CD4-positive, alpha-beta T cell treated with Interleukin-1 beta for 1 hour (primary cell): ENCODE measurements at places on chromosomes 3 and 15.

DNA sequence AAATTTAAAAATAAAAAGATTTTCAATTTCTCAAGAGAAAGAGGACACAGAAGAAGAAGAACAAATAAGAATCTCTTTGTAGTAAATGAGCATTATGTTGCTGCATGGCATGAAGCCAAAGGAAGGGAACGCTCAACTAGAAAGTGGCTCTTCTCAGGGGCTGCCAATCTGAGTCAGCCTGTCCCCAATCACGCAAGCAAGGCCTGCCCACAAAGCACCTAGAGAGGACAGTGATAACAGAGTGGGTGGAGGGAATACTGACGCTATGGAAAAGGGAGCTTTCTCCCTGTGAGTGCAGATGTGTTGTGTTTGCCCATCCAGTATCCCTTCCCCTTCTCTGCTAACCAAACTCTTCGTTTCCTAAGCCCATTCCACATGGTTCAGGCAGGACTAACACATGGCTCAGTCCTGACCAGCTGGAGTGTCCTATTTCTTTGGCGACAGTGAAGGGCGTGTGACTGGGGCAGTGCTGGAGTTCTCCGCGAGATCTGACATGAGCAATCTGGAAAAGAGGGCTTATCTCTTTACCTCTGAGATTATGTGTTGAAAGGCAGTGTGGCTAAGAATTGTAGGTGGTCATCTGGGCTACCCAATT, 14.2 kb downstream of the FBN1 start:
- no peak for DNase-seq

DNA sequence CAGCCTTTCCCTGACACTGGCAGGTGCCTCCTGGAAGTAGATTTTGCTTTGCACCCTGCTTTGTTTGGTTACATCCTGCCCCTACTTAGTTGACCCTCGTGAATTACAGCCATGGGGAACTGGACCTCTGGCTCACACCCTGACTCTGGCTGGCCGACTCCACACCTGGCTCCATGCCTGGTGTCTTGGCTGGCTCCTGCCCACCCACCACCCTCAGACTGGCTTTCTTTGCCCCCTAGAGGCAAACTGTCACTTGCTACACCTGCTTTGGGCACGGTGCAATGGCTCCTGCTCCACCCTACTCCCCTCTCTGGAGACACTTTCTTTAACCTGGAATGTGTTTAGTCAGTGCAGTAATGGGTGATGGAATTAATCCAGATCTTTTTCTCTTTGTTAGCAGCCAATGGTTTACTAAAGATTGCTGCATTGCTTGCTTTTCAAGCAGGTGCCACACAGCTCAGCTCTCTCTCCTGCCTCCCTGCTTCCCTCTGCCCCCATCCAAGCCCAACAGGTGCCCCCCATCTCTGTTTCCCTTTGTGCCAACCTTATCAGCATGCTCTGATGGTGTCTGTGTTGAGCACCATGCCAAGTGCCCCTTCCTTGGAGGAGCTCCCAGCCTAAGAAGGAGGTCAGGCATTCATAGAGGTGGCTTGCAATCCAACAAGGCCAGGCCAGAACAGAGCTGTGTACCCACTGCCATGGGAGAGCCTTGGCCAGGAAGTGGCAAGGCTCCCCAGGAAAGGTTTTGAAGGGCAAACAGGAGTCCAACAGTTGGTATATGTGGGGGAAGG, 38.4 kb downstream of the RASGRF1 start:
- DNase-seq = no peak

DNA sequence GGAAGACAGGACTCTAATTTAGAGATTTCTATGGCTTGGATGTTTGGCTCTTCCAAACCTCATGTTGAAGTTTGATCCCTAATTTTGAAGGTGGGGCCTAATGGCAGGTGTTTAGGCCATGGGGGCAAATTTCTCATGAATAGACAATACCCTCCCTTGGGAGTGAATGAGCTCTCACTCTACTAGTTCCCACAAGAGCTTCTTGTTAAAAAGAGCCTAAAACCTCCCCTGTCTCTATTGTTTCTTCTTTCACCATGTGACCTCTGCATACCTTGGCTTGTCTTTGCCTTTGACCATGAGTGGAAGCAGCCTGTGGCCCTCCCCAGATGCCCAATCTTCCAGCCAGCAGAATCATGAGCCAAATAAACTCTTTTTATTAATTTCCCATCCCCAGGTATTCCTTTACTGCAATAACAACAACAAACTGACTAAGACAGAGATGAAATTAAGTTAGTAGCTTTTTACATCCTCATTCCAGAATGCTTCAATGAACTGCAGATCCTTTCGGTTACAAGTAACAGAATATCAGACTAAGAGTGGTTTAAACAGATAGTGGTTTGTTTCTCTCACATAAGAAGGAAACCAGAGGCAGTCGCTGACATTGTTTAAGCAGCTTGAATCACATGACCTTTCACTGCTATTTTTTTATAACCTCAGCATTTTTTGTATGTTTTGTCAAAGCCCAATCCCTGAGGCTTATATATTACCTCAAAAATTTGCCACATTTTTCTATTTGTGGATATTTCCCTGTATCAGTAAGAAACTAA, 1013.3 kb upstream of the SEMA6D start:
- DNase-seq = no peak

GRCh38 chr3:157671656-157672055, 168.4 kb upstream of the VEPH1 start:
- DNase-seq = no peak

- DNase-seq = no peak
These were observed 4.0 kb downstream of the CCDC33 start for GRCh38 chr15:74240002-74240568.

- no peak for DNase-seq
These were observed 22.7 kb downstream of the ATP6V1A start for GRCh38 chr3:113769551-113769950.

GRCh38 chr3:175356899-175357324, 497.8 kb downstream of the NAALADL2 start:
- no peak for DNase-seq

DNA sequence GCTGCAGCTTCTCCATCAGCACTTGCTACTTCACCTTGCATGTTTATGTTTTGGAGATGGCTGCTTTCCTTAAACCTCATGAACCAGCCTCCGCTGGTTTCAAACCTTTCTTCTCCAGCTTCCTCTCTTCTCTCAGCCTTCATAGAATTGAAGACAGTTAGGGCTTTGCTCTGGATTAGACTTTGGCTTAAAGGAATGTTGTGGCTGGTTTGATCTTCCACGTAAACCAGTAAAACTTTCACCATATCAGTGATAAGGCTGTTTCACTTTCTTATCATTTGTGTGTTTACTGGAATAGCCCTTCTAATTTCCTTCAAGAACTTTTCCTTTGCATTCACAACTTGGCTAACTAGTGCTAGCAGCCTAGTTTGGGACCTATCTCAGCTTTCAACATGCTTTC, 11.7 kb upstream of the GNAT1 start:
- no peak for DNase-seq

GRCh38 chr3:67001086-67001861, 3.2 kb downstream of the KBTBD8 start:
- DNase-seq = no peak

- DNase-seq = no peak
These were observed 36.9 kb downstream of the HACD2 start for GRCh38 chr3:123547881-123548519.

DNA sequence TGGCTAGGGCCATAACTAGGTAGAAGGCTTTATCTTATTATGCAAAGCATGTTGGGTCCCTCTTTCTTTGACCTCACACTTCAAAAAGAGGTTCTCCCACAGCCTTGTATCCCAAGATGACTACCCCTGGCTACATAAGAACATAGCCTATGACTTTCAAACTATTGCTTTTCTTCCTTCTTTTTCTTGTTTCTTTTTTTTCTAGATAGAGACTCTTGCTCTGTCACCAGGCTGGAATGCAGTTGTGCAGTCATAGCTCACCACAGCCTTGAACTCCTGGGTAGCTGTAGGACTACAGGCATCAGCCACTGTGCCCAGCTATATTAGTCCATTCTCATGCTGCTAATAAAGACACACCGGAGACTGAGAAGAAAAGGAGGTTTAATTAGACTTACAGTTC, 47.2 kb downstream of the DIPK2A start:
- DNase-seq = no peak

DNA sequence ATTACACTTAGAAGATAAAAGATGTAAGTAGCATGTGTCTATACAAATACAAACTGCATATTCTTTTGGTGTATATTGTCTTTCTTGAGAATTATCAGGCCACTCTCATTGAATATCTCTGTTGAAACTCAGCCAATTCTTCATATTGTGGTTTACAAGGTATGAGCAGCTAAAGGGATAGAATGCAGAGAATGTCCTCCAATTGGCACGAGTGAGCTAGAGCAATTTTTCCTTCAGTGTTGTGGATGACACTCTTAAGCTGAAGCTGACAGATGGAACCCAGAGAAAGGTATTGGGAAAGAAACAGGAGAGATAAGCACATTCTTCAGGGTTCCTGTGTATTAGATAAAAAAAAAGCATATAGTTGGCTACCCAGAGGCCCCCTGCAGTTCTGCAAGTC, 453.1 kb downstream of the EPHA3 start:
- DNase-seq = no peak

- no peak for DNase-seq
These were observed 1.4 kb downstream of the XXYLT1 start for GRCh38 chr3:195269375-195270078.

- no peak for DNase-seq
These were observed 583 bp downstream of the EAF1 start for GRCh38 chr3:15427981-15428380.

DNA sequence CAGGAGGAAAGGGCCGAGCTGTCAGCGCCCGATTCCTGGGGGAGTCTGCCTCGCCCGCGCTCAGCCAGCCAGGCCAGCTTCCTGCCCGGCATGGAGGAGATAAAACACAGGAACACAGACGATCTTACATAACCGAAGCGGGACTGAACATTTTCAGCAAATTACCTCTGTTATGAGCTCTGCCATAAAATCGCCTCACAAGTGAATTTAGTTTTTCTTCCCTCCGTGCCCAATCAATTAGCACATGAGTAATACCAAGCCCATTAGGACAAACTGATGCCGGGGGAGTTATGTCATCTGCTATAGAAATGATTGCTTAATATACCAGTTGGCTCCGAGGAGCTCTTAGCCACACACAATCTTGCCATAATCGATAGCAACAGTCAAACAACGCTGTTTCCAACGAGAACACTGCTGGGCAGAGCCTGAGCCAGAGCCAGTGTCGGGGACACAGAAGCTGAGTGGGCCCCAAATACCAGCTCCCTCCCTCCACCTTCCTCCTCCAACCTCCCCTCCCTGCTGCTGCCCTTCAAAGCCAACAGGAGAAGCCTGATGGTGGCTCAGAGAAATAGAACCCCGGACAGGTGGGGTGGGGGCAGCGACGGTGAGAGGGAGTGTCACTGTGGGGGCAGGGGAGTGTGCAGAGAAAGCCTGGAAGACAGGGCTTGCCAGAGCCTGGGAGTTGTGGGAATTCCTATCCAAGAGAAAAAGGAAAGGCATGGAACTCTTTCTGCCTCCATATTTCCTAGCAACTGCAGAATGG, 279.4 kb upstream of the TLE3 start:
- DNase-seq = no peak

DNA sequence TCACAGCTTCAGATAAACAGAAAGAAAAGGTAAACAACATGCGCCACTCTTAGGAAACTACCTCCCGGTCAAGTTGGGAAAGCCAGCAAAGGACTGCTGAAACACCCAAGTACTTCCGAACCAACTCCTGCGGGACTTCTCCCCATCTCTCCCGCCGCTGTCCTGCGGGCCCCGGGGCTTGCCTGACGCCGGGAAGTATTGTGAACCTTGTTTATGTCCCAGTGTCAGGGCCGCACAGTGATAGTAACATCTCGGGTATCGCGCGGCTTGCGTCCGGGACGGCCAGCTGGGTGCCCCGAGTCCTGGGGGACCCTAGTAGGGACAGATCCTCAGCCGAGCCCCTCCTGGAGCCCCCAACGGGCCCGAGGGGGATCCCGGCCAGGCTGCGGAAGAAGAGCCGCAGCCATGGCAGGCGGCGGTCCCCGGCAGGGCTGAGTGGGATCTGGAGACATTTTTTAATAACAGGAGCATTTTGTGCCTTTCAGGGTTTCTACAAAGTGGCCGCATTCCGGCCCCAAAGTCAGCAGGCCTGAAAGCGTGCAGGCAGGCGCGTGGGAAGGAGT, 756 bp downstream of the CLPX start:
- DNase-seq = peak; percentile 16

- no peak for DNase-seq
These were observed 813.1 kb downstream of the NAALADL2 start for GRCh38 chr3:175672119-175672689.
